MM.1S (cell line): ENCODE measurements at places on chromosomes 6 and 20.

DNA sequence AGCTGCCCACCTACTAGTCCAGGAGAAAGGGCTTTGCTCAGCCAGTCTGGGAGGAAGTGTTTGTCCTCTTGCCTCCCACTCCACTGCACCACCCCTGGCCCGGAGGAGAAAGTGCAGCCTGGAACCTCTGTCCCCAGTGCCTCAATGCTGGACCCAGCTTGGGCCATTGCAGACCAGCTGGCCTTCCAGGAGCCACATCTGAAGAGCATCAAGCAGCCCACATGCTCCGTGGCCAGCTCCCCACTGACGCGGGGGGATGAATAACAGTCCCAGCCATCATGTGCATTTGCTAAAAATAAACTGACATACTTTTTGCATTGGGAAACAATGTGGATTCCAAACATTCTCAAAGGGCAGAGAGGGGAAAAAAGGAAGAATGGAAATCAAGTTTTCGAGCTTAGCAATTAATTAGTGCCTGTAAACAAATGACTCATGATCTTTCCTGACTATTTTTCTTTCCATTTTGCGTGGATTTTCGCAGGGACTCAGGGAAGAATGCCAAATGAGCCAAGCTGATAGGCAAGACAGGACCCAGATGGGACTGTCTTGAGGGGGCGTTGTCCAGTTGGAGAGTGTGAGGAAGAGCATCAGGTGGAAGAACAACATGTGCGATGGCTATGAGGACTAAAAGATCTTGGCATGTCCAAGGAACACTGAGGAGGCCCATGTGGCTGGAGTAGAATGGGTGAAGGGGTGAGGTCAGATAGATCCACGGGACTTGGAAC is 34.1 kb downstream of the CEBPB start:
- DNase-seq: no peak

- DNase-seq: peak; percentile 60
Measured at GRCh38 chr6:111832833-111833418, 40.3 kb downstream of the FYN start.

DNA sequence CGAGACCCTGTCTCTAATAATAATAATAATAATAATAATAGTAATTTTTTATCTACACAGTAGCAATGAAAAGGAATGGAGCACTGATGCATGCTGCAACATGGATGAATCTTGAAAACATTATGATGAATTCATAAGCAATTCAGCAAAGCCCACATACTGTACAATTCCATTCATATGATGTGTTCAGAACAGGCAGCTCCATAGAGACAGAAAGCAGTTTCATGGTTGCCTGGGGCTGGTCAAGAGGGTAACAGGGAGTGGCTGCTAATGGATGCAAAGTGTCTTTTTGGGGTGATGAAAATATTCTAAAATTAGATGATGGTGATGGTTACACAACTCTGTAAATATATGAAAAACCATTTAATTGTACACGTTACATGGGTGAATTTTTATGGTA is 43.6 kb downstream of the SLC24A3 start:
- DNase-seq: no peak

- DNase-seq: no peak
Measured at GRCh38 chr6:96898241-96898851, 655 bp upstream of the NDUFAF4 start.

- no peak for DNase-seq
Measured at GRCh38 chr6:33278392-33278741, 1.4 kb downstream of the B3GALT4 start.

DNA sequence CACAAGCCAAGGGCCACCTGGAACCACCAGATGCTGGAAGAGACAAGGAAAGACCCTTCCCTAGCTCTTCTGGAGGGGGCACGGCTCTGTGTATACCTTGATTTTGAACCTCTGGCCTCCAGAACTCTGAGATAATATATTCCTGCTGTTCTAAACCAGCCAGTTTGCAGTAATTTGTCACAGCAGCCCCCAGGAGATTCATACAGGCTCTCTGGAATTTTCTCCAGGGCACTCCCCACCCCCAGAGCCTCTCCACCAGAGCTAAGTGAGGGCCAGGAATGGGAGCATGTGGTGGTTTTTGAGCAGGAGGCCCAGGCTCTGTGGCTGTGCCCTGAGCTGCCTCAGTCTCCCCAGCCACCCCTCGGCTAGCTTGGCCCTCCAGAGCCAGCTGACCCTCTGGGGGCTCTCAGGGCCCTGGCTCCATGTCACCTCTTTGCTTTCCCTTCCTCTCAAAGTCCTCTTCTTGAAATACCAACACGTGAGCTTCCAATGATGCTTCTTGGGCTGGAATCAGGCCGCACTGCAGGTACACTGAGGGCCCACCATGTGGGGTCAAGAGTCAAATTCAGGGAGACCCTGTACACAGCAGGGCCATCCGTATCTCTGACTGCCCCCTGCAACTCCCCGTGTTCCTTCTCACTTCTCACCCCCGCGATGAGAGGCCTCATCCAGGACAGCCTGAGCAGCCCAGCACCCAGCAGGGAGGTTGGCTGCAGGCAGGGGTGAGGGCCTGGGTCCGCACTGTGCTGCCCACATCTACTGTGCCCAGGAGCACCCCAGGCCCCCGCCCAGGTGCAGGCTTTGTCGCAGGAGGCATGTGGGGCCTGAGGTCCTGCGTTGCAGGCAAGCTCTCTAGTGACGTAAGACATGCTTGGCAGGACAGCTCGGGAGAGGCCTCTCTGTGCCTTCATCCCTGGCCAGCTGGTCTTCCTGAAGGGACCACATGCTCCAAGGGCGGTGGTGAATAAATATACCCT is 155.5 kb downstream of the ANKRD60 start:
- DNase-seq: no peak

GRCh38 chr6:169499848-169500247 is 202.0 kb downstream of the WDR27 start:
- no peak for DNase-seq

- no peak for DNase-seq
Measured at GRCh38 chr20:19212469-19212815, at the start of gene SLC24A3. Gene SLC24A3, plus strand, starts transcription at chr20:19212642.

DNA sequence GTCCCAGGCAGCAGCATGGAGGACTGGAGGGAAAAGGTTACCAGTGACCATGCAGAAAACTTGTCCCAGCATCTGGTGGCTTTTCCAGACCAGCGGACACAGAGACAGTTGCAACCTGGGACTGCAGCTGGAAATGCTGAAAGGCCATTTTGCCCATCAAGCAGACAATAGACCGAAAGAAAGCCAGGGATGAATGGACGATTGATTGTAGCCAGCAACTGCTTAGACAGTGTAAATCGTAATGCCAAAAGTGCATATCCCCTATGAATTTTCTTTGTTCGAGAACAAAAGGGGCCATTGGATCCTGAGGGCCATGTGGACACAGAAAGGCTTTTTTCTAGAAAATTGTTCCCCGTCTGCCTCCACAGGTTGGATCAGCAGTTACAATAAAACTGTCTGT is 115.7 kb downstream of the MBOAT1 start:
- DNase-seq: no peak

DNA sequence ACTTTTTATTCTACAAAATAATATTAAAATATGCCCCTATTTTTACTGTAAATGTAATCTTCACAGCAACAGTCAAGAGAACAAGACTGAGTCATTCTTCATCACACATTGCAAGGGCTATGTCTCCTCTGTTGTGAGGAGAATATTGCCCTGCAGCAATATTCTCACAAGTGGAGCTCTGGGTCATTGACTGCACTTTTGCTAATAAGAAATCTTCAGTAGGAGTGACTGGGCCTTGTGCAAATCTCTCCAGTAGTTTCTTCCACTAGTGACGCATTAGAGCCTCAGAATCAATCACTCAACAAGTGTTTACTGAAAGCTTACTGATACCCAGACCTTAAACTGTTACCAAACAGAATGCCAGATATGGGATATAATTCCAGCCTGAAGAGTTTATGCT is 49.1 kb downstream of the LAMA2 start:
- no peak for DNase-seq

- DNase-seq: no peak
Measured at GRCh38 chr6:104617591-104617990, 242.1 kb downstream of the HACE1 start.

DNA sequence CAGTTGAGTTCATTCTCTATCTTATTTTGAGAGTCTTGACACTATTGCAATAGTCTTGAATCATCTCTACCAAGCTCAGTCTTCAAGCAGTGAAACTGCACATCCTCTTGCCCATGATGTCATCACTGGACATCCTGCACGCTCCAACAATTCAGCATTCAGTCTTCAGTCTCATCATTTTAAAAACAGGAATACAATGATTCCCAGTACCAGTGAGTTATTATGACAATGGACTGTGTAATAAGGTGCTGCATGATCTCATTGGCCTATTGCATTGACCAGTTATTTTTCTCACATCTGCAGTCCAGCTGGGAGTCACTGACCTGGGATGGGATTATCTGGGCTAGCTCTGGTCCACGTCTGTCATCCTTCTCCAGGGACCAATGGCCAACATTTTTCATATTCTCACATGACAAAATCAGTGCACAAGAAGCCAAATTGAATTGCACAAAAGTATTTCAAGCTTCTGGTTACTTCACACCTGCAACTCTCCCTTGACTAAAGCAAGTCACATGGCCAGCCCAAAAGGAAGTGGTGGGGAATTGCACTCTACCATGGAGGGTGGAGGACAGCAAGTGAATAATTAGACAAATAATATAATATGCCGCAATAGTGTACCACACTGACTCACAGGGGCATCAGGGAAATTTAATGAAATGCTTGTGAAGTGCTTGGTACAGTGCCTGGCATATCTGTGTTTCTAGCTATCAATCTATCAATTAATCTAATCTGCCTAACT is 6.4 kb upstream of the CST2 start:
- peak; percentile 45 for DNase-seq

DNA sequence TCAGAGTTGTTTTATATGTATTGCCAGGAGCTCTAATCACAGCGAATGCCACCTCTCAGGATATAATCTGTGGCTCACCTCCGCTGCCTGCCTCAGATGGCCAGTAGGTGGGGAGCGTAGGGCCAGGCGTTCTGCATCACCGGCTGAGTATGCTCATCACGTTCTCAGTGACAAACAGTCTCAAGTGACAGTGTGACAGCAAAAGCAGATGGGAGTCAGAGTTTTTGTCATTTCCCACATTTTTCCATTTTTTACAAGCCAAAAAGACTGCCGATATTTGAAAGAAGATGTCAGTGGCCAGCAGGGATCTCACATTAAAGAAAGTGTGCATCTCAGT is 208.7 kb downstream of the ALDH8A1 start:
- DNase-seq: no peak

GRCh38 chr6:15338476-15338875 is 92.6 kb downstream of the JARID2 start:
- DNase-seq: no peak

DNA sequence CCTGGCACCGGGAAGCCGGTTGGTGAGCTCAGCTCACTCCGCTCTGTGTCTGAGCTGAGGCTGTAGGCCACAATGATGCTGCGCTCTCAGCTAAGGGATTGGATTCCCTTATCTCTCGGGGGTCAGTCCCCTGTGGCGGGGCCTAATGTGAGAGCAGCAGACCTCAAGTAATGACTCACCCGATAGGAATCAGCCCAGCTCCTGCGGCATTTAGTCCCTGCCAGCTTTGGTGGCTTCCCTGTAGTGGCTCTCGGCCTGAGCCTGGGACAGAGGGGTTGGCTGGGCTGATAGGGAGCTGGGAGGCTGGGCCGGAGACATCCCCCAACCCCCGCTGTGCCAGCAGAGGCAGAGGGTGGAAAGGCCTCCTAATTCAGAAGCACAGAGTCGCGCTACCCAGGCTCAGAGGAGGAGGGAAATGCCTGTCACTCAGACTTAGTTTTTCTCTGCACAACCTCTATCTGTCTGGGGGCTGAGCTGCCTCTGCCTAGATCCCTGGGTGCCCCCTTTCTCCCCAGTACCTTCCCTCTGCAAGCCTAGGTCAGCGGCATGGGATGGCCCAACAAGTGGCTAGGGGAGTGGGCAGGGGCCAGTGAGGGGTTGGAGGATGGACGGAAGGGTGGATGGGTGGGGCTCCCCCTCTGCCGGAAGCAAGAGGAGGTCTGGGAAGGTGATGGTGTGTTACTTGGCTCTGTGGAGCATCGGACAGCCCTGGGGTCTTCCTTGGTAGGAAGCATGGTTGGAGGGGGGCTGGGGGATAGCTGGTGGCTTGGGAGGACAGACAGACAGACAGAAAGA is 92.2 kb downstream of the CDH22 start:
- no peak for DNase-seq
